ENCODE measurements at places on chromosomes 2 and 18.

- no peak for DNase-seq
Measured at GRCh38 chr2:105852066-105852465, 107.4 kb downstream of the NCK2 start.

GRCh38 chr18:69985239-69985638 is 37.6 kb upstream of the CD226 start:
- no peak for DNase-seq

- no peak for DNase-seq
Measured at GRCh38 chr2:160810406-160810805, 316.8 kb upstream of the RBMS1 start.

GRCh38 chr2:28747714-28748113 is 3.9 kb upstream of the PPP1CB start:
- DNase-seq, result no peak

DNA sequence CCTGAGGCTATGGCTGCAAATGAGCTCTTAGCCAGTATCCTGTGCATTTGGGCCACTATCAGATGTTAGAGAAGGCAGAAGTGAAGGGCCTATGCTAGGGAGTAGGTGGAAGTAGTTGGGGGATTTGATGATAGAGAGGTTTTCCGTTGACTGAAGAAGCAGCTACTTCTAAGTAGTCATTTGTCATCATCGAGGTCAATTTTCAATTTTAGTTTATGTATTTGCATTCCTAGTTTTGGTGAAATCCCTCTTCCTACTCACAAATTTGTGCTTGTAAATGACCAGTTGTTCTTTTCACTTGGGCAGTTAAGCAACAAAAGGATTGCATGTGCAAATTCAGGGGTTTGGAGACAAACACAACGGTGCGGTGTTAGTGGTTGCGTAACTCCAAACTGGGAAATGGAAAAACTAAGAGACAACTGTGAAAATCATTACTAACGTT is 48.5 kb upstream of the PELI1 start:
- DNase-seq, result no peak

- DNase-seq, result no peak
Measured at GRCh38 chr18:78697446-78697845, 282.2 kb upstream of the SALL3 start.

- DNase-seq, result no peak
Measured at GRCh38 chr2:109421101-109421500, 192.7 kb downstream of the SEPTIN10 start.

GRCh38 chr2:15809404-15809803 is 130.9 kb upstream of the MYCN start:
- DNase-seq, result no peak

- DNase-seq, result no peak
Measured at GRCh38 chr2:23459032-23459431, 74.1 kb downstream of the KLHL29 start.

- DNase-seq, result no peak
Measured at GRCh38 chr2:233419602-233420391, 65.5 kb downstream of the DGKD start.

- no peak for DNase-seq
Measured at GRCh38 chr2:20071397-20072383, 20.3 kb upstream of the LAPTM4A start.

- no peak for DNase-seq
Measured at GRCh38 chr2:39705638-39706037, 39.9 kb downstream of the TMEM178A start.

GRCh38 chr2:168216351-168217005 is 30.9 kb downstream of the STK39 start:
- DNase-seq, result no peak

- no peak for DNase-seq
Measured at GRCh38 chr18:56488739-56489138, 149.7 kb downstream of the TXNL1 start.

DNA sequence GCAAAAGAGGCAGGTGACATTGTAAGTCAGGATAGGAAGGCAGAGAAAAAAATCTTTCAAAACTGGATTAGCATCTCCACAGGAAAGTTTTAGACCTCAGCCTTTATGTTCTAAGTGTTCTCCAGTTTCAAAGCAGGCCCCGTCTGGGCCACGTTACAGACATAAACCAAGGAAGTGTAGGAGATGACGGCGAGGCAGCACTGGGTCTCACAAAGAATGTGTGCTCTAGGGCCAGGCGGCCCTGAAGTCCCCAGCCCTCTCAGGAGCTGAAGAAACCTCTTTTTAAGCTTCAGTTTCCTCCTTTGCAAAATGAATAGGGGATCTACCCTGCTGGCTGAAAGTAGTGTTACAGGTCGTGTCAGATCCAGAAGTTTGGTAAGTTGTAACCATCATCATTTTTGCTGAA is 81.7 kb downstream of the SPRED2 start:
- no peak for DNase-seq

GRCh38 chr2:159961037-159961436 is 101.4 kb downstream of the PLA2R1 start:
- no peak for DNase-seq

- DNase-seq, result no peak
Measured at GRCh38 chr2:199019898-199020507, 437.7 kb downstream of the SATB2 start.

GRCh38 chr2:117957616-117958015 is 56.3 kb downstream of the CCDC93 start:
- DNase-seq, result no peak

- no peak for DNase-seq
Measured at GRCh38 chr2:241906826-241907570, 37.5 kb downstream of the RTP5 start.

DNA sequence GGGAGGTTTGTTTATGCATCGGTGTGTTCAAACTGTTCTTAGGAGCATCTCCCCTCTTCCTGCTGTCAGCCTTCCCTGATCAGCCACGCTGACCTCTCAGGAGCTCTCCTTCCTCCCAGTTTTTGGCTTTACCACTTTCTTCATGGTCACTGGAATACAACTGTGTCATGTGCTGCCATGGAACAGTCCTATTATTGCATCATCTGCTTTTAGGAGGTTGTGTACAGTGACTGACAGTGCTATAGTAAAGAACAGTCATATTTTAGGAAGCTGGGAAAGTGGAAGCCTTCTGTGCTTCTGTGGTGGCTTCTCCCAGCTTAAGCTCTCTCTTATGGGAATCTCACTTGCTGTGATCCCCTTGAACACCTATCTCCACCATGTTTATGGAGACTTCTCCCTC is 165.5 kb downstream of the TPGS2 start:
- DNase-seq, result no peak

DNA sequence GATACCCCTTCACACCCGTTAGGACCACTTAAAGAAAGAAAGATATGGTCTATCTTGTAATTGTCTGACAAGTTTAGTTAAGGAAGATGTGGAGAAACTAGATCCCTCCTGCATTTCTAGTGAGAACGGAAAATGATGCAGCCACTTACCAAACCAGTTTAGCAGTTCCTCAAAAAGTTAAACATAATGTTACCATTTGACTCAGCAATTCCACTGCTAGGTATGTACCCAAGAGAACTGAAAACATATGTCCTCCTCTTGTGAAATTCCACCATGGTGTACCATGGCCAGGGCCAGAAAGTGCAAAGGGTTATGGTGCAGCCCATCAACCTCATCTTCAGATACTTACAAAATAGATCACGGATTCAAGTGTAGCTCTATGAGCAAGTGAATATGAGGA is 79.0 kb upstream of the ID2 start:
- DNase-seq, result no peak

DNA sequence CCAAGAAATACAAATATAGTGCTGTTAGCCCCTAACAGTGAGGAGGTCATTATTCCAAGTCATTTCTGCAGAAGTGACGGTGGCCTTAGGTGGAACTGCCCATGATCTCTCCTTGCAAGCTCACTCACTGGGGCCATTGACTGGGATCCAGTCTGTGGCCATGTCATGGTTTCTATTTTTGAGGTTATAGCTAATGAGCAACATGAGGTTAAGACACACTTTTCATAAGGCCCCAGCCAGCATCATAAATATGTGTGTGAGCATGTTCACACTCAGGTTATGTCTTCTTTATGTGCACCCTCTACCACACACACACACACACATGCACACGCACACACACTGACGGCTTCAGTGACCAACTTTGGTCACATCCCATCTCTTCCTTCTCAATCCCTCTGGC is 484 bp downstream of the AFF3 start:
- DNase-seq, result no peak

GRCh38 chr2:161131804-161132203 is 28.4 kb upstream of the TANK start:
- DNase-seq, result no peak

GRCh38 chr2:54240515-54241469 is 15.2 kb downstream of the TSPYL6 start:
- no peak for DNase-seq

DNA sequence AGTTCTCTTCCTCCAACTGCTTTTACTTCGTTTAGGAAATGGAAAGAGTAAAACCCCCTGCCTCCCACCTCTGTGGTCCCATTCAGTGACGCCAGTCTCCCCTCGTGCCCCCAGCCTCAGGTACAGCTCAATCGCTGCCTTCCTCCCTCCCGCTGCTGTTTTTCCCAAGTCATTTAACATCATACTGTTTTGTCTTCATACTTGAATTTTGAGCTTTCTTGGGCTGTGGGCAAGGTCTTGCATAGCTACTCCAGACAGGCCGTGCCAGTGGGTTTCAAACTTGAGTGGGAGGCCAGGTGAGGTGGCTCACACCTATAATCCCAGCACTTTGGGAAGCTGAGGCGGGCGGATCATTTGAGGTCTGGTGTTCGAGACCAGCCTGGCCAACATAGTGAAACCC is 155.3 kb downstream of the TANC1 start:
- no peak for DNase-seq

GRCh38 chr2:101251844-101252407 is 760 bp upstream of the CNOT11 start:
- DNase-seq, result no peak

DNA sequence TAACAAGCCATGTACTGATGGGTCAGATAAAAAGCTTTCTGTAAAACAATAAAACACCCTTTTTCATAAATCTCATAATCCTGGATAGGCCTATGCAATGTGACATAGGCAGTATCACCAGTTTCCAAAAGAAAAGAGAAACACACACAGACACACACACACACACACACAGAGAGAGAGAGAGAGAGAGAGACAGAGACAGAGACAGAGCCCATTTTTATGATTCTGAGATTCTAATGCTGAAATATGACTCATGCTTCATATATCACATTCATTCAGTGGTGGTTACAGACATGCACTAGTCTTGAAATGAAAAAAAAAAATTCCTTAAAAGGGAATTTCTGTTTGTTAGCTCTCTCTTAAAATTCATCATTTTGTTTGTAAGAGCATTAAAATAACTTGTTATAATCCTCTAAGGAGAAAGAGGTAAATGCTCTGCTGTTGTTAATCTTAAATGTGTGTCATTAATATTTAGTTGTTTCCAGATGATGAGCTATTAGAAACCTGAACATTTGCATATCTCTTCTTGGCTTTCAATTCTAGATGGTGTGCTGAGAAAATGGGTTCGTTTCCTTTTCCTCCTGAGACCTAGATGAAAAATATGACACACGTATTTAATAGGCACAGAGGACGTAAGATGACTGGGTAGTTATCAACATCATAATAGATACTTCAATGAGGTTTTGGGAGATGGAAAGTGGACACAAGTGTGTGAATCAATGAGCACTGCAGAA is 1598.7 kb upstream of the ACVR2A start:
- no peak for DNase-seq

GRCh38 chr2:72883356-72883962 is 3.7 kb upstream of the SPR start:
- DNase-seq, result no peak

- no peak for DNase-seq
Measured at GRCh38 chr2:218555527-218555926, 12.6 kb downstream of the USP37 start.

DNA sequence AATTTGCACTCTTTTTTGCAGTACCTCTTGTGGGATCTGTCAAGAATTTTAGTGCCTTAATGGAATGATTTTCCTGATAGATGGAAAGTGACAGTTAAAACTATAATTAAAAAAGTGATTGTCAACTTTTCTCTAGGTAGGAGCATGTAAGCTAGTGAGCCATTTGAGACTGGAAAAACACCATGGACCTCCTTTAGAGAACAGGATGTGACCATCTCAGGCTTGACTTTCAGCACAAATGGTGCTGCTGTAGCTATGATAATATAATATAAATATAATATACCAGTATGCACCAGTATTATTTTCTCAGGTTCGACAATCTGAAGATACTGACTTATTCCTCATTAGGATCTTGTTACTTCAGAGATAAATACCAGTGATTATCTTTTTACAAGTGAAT is 27.8 kb downstream of the ZNF236 start:
- no peak for DNase-seq

DNA sequence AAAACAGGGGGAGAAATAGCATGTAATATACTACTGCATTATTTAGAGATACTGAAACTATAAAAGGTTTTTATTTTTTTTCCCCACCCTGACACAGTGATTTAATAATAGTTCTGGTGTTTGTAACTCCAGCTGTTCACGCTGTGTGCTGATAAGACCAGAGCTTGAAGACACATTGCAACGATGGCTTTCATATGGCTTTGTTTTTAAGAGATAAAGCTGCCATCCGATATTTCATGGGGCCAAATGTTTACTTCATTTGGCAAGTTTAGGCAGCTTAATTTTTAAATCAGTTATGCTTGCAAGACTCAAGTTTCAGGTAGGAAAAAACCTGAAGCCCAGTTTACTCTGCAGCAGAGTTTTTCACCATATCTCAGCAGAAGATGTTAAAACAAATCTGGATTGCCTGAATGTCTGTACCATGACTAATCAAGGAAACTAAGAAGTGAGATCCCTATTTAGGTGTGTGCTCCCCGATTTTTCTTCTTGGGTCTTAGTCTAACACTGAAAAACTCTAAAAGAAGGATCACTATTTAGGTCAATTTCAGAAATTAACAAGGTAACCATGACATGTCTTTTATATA is 508.6 kb downstream of the PARD3B start:
- no peak for DNase-seq

GRCh38 chr2:133130548-133131246 is 437.6 kb downstream of the NCKAP5 start:
- no peak for DNase-seq

GRCh38 chr2:234368861-234369261 is 128.0 kb downstream of the ARL4C start:
- DNase-seq, result no peak

GRCh38 chr18:6842081-6842480 is 112.6 kb downstream of the ARHGAP28 start:
- no peak for DNase-seq

- no peak for DNase-seq
Measured at GRCh38 chr2:14909795-14910194, 277.3 kb downstream of the LRATD1 start.

Data from nucleus accumbens (tissue), 56 donors.